ENCODE measurements at places on chromosomes 4 and X.

DNA sequence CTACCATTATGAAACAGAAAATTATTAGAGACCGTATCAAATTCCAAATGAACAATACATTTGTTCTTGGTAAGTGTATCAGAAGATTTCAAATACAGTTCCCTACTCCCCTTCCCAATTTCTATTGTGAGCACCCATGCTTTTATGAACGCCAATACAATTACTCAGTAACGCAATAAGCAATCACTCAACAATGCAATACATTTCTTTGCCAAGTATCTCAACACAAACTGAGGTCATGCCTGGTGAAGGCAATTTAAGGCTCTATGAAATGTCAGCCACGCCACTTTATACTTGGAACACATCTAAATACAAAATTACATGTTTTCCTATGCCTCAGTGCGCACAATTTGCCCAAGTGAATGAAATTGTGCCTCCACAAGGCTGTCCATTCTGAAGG, 712 bp downstream of the PNPLA4 start:
- peak; percentile 27 for DNase-seq

DNA sequence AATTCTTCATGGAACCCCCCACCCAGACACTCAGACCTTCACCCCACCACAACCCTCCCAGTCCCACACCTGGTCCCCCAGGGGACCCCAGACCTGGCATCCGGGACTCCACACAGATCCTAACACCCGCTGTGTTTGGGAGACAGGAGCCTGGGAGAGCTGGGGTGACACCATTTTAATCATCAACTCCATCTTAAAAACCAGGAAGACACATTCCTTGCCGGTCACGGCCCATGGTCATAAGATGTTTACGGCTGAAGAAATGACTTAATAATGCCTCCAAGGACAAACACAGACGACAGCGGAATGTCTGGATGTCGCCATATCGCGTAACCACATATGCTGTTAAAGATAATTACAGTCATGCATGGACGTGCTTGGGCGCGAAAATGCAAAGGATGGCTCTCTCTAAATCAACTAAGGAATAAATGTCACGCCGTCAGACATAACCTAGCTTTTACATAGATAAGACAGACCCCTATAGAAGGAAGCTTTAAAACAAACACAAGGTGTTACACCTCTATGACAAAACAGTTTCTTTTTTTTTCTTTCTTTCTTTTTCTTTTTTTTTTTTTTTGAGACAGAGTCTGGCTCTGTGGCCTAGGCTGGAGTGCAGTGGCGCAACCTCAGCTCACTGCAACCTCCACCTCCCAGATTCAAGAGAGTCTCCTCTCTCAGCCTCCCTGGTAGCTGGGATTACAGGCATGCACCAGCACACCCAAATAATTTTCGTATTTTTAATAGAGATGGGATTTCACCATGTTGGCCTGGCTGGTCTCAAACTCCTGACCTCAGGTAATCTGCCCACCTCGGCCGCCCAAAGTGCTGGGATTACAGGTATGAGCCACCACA, 2.1 kb upstream of the DHRSX start:
- DNase-seq: no peak

DNA sequence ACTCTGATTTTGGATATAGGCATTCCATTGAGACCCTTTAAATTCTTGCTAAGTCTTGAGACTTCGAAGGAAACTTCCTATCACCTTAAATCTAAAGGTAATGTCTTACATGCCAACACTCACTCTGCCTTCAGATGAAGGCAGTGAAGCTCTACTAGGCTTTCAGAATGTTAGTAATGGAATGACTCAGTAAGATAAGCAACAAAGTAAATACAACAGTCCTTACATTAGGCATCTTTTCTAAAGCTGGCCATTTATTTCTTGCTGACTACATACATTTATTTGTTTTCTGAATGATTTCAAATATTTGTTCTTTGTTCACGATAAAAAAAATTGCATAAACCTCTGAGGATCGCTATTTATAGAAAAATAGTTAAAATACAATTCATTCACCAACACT, 43.5 kb downstream of the ASIC5 start:
- DNase-seq: no peak

DNA sequence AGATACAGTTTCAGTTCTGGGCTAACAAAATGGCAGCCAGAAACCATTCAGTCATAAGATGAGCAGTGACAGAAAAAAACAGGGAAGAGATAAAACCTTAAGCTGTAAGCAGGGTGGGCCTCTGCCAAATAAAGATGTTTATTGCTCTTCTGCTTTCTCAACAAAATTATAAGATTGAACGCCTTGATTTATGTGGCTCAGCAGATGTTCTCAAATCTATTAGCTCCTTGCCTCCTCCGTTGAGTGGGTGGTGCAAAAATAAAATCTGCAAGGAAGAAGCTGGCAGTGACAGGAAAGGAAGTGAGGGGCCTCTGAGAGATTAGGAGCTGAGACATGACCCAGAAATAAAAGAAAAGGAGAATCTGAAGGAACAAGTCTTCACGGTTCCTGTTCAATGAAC, 206.6 kb downstream of the PTTG2 start:
- DNase-seq: no peak
